ENCODE measurements at places on chromosomes 7 and 10.
A peak's percentile ranks its signal among the peaks of the same experiment; 100 is the strongest.

DNA sequence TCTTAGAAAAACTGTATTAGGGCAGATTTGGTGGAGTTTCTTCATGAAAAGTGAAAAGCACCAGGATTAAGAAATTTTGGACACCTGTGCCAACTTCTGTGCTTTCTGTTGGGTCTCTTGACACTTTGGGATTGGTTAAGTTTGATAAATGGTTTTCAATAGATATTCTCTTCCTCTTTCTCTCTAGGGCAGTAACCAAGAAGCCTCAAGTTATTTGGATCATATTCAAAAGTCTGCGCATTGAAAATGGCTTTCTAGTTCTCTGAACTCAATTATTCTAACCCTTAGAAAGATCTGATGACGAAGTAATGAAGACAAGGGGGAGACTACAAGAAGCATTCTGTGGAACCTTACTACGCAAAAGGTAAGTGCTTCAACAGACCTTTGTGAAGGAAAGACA, 144.0 kb upstream of the CCDC6 start:
- DNase-seq, result no peak

DNA sequence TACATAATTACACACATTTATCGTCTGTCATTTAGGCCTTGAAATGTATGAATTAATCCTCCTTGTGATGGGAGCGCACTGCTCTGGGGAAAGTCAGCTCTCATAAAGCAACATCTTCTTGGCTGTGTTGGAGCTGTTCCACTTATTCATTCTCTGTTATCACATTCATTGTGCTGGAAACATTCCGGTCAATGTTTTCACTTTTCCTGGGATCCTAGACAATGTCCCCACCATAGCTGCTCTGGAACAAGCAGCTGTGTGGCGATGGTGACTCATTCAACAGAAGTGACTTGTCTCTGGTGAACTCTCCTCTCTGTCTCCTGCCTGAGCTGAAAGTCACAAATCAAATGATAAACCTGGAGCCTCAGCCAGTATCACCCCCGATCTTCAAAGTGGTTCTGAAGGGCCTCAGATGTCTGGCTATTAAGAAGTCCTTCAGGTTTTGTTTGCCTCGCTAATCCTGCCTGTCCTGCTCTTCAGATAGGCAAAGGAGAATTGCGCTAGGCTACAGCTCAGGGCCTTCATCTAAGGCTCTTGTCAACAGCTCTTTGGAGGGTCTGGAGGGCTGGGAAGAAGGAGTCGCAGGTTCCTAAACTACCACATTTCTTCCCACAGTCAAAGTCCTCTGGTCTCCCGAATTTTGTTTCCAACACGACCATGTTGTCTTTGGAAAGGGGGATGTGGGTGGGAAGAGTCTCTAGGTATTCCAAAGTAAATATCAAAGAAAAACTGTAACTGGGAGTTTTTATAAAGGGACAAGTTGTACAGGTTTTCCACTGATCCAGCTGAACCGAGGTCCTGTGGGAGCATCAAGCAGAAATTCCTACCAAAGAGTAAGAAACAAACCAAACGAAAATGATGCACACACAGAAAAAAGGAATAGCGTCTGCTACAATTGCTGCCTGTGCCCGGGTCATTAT, 29.3 kb downstream of the KLF6 start:
- peak; percentile 86 for DNase-seq

DNA sequence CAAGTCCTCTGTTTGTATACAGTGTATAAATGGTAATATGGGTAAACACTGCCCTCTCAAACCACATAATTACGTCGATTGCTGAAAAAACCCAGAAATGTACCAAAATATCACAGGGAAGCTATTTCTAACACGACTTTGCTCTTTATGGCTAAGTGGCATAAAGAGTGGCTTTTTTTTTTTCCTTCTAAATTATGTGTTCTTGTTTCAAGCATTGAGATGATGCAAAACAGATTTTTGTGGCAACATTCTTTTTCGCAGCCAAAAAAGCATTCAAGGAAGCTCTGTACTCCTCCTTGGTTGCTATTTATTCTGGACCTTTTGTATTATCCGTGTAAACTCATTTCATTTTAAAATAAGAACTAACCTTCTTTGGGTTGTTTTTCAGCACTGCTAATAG, 138.9 kb downstream of the VTI1A start:
- DNase-seq, result peak; percentile 63

- no peak for DNase-seq
Observed at GRCh38 chr7:64277630-64278029, 36.1 kb upstream of the ZNF736 start.

GRCh38 chr10:110420401-110421193, 77.1 kb upstream of the DUSP5 start:
- DNase-seq, result peak; percentile 80

- no peak for DNase-seq
Observed at GRCh38 chr10:127408112-127408710, 140.9 kb upstream of the NPS start.

DNA sequence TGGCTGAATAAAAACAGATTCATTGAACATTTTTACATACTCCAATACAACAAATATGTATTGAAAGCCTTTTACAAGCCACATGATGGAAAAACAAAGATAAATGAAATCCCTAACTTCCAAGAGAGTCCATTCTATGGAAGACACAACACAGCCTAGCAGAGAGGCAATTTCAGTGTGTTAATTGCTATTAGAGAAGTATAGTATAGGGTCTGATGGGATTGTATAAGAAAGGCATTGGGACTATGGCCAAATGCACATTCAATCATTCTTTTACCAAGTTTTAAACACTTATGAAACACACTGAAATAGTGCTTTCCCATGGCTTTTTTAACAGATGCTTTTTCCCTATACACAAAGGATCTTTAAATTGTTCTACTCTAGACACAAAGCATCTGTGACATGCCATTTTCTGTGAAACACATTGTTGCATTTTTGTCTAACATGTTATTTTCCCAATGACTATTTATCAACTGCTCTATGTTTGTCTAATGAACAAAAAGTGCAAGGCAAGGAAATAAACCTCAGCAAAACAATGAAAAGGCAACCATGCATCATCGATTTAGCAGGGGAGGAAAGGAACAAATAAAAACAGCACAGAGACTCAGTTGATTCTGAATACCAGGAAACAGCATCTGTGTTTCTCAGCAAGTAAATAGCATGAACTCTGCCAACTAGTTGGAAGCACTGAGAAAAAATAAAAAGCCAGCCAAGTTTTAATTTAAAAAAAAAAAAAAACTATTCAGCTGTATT, 42.4 kb upstream of the PHYHIPL start:
- DNase-seq, result no peak

GRCh38 chr10:75809003-75809402, 377.6 kb downstream of the LRMDA start:
- no peak for DNase-seq

DNA sequence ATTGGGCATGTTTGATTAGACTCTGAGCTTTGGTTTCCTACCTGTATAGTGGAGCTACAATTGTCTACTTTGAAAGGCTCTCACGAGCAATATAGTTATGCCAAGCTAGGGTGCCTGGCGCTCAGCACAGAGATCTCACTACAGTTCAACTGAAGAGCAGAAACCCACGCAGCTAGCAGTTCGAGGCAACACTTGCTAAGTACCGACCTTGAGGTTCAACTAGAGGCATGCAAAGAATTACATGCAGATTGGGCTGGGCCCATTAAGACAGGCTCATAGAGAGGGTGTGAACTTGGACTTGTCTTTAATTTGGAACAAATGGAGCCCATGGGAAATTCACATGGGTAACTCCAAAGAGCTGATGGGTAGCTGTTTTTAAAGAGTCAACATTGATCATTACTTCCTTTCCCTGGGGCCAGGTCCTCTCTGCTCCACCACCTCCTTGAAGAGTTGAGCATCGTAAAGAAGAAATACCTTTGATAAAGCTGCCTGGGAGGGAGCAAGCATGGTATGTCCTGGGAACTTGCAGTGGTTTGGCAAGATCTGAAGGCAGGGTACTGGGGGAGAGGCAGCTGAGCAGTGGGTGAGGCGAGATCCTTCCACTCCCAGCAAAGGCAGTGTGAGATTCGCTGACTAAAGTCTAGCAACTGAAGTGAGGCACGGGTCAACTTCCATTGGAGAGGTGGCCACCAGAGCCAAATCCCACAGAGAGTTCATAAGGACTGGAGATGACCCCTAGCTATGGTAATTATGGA, 25.5 kb upstream of the AFAP1L2 start:
- DNase-seq, result no peak

- DNase-seq, result no peak
Observed at GRCh38 chr7:25469669-25470068, 241.4 kb upstream of the NPVF start.

GRCh38 chr7:41817386-41817785, 114.5 kb upstream of the INHBA start:
- DNase-seq, result peak; percentile 41

GRCh38 chr7:130940907-130941306, 206.9 kb upstream of the KLF14 start:
- no peak for DNase-seq

- no peak for DNase-seq
Observed at GRCh38 chr10:119461380-119461779, 81.1 kb downstream of the RGS10 start.

- DNase-seq, result no peak
Observed at GRCh38 chr10:1557081-1557480, 180.2 kb downstream of the ADARB2 start.

DNA sequence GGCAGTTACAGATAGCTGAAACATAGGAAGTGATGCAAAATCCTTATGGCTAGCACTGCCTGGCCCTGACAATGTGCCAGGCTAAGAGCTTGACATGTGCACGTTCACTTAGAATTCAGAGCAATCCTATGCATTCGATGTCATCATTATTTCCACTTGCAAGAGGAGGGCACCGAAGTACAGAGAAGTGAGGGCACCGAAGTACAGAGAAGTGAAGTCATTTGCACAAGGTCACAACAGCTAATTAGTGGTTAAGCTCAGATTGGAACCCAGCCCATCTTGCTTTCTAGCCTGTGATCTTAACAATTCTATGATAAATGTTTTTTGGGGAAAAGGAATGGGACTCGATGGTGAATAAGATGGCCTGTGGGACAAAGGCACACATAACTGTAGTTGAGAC, 73.4 kb downstream of the ARHGAP22 start:
- no peak for DNase-seq

- no peak for DNase-seq
Observed at GRCh38 chr7:2033586-2034135, 199.1 kb downstream of the MAD1L1 start.

- peak; percentile 62 for DNase-seq
Observed at GRCh38 chr10:92208736-92209135, 82.1 kb downstream of the CPEB3 start.

GRCh38 chr10:92238054-92238585, 52.8 kb downstream of the CPEB3 start:
- DNase-seq, result no peak

GRCh38 chr7:148095066-148095465, 495.5 kb upstream of the C7orf33 start:
- no peak for DNase-seq

- DNase-seq, result no peak
Observed at GRCh38 chr7:29424984-29425309, 138.7 kb upstream of the PRR15 start.

GRCh38 chr10:68166871-68167585, 57.7 kb downstream of the MYPN start:
- DNase-seq, result peak; percentile 23

DNA sequence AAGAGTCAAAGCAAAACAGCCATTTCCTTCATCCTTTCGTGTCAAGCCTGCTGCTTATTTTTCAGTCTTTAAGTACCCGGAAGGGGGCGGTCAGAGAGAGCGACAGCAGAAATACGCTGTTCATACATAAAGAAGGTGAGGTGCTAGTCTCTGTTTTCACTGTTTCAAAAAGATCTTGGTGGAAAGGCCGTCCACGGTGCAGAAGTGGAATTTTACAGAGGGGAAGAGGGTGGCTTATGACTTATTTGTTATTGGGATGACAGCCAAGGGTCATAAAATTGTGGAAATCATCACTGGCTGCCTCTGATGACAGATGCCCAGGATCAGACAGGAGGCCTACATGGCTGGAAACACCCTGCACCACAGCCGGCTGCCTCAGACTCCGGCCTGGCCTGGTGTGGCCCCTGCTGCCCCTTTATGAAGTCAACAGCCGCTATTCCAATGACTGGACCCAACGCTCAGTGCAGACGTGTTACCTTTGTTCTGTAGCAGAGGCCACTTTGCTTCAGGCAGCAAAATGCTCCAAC, 57.0 kb downstream of the HIPK2 start:
- no peak for DNase-seq

DNA sequence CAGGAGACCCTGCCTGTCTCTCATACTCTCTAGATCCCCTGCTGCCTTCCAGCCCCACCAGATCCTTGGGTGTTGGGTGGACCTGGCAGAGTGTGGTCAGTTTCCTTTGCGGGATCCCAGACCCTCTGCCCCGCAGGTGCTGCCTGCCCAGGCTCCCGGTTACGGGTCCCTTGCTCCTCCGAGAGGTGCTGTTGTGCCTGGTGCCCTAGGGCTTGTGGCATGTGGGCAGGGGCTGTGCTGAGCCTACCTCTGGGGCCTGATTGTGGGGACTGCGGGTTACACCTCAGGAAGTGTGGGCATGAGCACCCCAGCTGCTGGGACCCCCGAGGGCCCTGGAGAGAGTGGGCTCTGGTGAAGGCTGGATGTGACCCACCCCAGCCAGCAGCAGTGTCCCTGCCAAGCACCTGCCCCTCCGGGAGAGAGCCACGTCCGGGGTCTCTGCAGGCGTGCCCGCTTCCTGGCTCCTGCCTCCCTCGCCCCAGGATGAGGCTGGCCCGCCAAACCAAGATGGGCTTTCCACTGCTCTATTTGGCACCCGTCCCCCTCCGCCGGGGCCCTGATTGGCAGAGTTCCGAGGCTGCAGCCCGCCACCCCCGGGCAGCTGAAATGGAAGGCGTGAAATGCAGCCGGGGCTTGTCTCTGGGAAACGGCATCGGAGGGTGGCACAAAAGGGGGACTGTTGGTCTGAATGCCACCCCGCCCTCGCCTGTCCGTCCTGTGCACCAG, 17.0 kb downstream of the CLIP2 start:
- no peak for DNase-seq

Measured in fibroblast of the aortic adventitia (primary cell).